NCI-H2227 treated with DMSO at 0.1 percent for 48 hours (cell line): ENCODE measurements at places on chromosomes 16 and 17.

DNA sequence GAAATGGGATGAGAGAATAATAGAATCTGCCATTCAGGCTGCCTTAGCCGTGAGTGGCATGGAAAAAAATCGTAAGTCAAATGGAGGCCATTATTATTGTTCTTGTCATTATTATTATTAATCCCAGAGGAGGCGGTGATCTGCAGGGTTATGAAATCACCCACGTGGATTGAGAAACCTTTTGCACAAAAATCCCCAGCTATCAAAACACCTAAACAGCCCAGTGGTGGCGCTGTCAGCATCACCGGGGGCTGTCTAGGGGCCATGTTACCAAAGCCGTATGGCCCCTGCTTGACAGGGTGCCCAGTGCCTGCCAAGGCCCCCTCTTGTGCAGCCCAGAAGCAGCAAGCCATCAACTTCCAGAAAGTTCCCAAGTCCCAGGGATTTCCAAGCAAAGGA is 25.2 kb downstream of the CNGB1 start:
- no peak for DNase-seq

GRCh38 chr17:35812456-35812855 is 3.2 kb downstream of the TAF15 start:
- no peak for DNase-seq

DNA sequence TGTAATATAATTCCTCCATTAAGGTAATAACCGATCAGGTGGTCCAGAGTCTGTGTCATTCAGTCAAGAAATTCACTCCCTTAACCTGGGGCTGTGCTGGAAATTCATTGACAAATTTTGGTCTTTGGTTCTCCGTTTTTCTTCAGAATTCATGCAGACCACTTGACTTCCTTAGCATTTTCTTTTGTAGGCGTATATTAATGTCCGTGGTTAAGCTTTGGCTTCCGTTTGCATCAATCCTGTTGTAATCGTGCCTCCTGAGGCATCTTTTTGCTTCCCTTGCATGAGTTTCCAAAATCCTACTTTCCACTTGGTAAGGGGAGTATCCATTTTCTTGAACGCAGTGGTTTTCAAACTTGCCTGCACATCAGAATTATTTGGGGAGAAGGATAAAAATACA is 9.0 kb downstream of the LRRC37B start:
- no peak for DNase-seq

- no peak for DNase-seq
Measured at GRCh38 chr16:16014329-16015224, 65.2 kb downstream of the ABCC1 start.

DNA sequence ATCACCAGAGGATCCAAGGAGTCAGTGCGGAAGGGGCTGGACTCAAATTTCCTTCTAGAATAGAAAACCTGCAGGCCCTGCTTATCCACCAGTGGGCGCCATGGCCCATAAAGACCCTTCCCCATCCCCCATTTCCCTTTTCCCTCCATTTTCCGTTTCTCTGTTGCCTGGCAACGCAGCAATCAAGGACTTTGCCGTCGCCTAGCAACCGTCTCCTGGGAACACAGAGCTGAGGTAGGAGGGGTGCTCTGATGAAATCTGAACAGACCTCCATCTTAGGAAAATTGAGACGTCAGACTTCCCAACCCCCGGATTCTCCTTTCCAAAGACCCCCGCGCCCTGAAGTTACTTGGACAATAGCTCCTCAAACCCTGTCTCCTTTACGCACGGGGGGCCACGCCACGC is 5.7 kb downstream of the DLG4 start:
- DNase-seq = peak; percentile 96
